ENCODE measurements at places on chromosomes 5 and 9.

GRCh38 chr5:158640593-158640980 lies 459.1 kb downstream of the EBF1 start:
- DNase-seq = no peak

DNA sequence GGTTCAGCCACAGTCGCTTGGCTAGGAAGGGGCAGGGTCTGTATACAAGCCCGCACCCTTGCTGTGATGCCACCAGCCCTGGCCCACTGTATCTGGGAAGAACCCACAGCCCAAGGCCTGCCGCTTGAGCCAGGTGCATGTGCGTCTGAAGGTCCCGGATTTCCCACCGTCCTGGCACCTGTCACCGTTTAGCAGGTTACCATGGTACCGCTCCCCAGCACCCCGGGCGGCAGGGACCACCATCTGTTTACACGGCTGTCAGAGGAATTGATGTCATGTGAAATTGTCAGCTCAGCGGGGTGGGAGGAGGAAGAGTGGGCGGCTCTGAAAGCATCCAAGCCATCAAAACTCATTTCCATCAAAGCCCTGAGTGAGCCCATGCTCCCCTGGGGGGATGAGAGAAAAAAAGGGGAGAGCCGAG lies 92.7 kb downstream of the HRH2 start:
- DNase-seq = no peak

DNA sequence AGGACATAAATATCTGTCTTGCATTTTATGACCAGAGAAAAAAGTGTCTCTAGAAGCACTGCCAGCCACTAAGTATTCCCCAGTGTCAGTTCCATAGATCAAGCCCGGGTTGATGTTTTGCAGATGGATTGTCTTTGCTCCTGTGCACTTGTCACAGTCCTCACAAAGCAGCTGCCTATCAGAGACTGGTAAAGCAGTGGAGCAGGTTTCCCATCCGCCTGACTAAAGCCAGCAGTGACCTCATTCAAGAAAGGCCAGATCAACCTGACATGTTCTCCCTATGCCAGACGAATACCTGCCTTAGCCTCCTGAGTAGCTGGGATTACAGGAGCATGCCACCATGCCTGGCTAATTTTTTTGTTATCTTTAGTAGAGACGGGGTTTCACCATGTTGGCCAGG lies 26.8 kb upstream of the GARNL3 start:
- no peak for DNase-seq

DNA sequence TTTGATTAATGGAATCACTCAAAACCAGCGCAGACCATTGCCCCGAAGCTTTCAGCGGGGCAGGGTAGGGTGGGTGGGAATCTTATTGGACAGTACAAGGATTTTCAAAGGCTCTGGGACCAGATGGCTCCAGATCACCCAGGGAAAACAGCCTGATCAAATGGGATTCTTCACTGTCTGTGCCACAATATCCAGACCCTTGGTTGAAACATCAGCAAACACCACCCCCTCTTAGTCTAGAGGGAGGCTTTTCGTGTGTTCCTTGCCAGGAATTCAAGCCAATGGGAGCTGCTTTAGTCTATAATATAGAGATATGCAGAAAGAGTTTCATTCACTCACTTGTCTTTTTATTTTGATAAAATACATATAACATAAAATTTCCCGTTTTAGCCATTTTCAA lies 1.7 kb downstream of the GFI1B start:
- DNase-seq = no peak

Data from GM04504 (cell line).